ENCODE measurements at places on chromosomes 3 and 15. TPM values are rescaled to one million over a fixed set of nuclear protein-coding genes. Genes with fewer than 3 reads are reported as not detected.

Gene GOLGA8R
- total RNA-seq: 0.27 TPM

Gene CPEB1
- 4.0 TPM for total RNA-seq

Gene MESP2
- 0.51 TPM for total RNA-seq

Gene ALCAM
- total RNA-seq: 56.9 TPM

Gene AHSG
- total RNA-seq: 0.11 TPM

Gene CCR9
- total RNA-seq: not detected

Gene ATP2B2
- 0.21 TPM for total RNA-seq

Gene LRRC3B
- not detected for total RNA-seq

Gene PYGO1
- 6.9 TPM for total RNA-seq

Gene MUSTN1
- total RNA-seq: 0.52 TPM

Gene SHF
- 0.76 TPM for total RNA-seq

Gene PDZRN3
- total RNA-seq: not detected

Gene ACTRT3
- 2.8 TPM for total RNA-seq

Gene PPP2R3A
- 2.7 TPM for total RNA-seq

Gene FILIP1L
- total RNA-seq: 0.45 TPM

Gene CDHR4
- total RNA-seq: 0.53 TPM

Gene PCLAF
- total RNA-seq: 155 TPM

Gene FAM107A
- not detected for total RNA-seq

Gene ZWILCH
- 37.8 TPM for total RNA-seq

Gene PLSCR1
- total RNA-seq: 47.2 TPM

Gene PLSCR2
- total RNA-seq: not detected

Gene NEO1
- 35.9 TPM for total RNA-seq

Gene ITGA11
- total RNA-seq: 5.3 TPM

Gene SLC15A2
- 0.35 TPM for total RNA-seq

Gene SPATA16
- not detected for total RNA-seq

Gene GOLGA8S
- total RNA-seq: 0.15 TPM

Gene CPA3
- not detected for total RNA-seq

Gene SLC38A3
- total RNA-seq: 0.01 TPM

Gene ABHD2
- total RNA-seq: 61.1 TPM

Gene DAZL
- total RNA-seq: not detected

Gene FETUB
- 0.05 TPM for total RNA-seq

Gene FBLN2
- total RNA-seq: 2.8 TPM

Gene SHC4
- 0.86 TPM for total RNA-seq

Gene DUOXA2
- total RNA-seq: not detected

Gene SIDT1
- total RNA-seq: 0.38 TPM

Gene BNC1
- total RNA-seq: 0.52 TPM

Gene TM4SF18
- total RNA-seq: 45.0 TPM

Gene ATP13A4
- not detected for total RNA-seq

Gene GAP43
- not detected for total RNA-seq

Gene CCDC54
- total RNA-seq: not detected

Gene PRKAR2A
- total RNA-seq: 18.3 TPM

Gene GPR15
- not detected for total RNA-seq

Gene MESP1
- total RNA-seq: 7.2 TPM

Gene CHST2
- total RNA-seq: 0.44 TPM

Gene LRRC31
- not detected for total RNA-seq

Gene U2SURP
- total RNA-seq: 112 TPM

Gene SLC24A5
- not detected for total RNA-seq

Gene ILDR1
- not detected for total RNA-seq

Gene IMPG2
- not detected for total RNA-seq

Gene CPLX3
- total RNA-seq: not detected

Gene TPRG1
- 0.21 TPM for total RNA-seq

Gene SH3GL3
- total RNA-seq: 0.73 TPM

Gene GOLGA6L7
- total RNA-seq: not detected

Gene CCR8
- not detected for total RNA-seq

Gene PLCH1
- 1.1 TPM for total RNA-seq

Gene LIPC
- not detected for total RNA-seq

Gene SLC9A9
- total RNA-seq: 0.07 TPM

Gene PRR20G
- total RNA-seq: 0.14 TPM

Gene DCBLD2
- total RNA-seq: 248 TPM
